ENCODE measurements at places on chromosomes 12 and 14.

- no peak for DNase-seq
Observed at GRCh38 chr12:115871714-115872113, 405.8 kb downstream of the MED13L start.

- no peak for DNase-seq
Observed at GRCh38 chr12:115199831-115200230, 515.9 kb upstream of the TBX3 start.

- DNase-seq: peak; percentile 65
Observed at GRCh38 chr14:22872033-22872832, 693 bp downstream of the LRP10 start.

DNA sequence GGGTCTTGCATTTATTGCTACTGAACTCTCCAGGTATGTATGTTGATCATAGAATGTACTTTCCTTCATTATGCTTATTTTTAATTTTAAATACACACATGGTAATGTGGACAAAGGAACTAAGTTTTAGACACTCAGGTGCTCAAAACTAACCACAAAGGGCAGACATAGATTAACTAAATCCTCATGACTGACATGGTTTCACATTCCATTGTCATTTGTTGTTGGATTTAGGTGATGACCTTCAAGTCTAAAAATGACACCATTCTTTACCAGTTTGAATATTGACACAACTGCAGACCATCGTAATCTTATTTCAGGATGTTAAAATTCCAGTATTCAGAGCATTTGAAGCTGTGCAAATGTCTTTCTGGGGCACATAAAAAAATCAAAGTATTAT is 128.4 kb downstream of the BBS10 start:
- DNase-seq: no peak

DNA sequence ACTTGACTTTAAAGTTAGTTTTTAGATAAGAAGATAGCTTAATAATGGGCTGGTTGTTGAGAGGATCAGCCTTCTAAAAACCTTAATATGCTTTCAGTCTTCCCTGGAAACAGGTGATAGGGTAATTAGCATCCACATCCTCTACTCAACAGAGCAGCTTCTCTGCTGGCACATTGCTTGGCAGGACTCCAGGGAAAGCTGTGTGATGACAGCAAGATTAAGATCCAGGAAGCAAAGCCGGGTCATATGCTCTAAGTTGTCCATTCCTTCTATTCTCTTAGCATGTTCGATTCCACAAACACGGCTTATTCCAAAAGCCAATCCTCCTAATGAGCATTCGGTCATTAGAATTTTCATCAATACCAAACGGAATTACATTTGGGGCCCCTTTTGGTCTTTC is 87.0 kb downstream of the HMGA2 start:
- DNase-seq: no peak

GRCh38 chr14:57785058-57785457 is 80.8 kb downstream of the SLC35F4 start:
- no peak for DNase-seq

DNA sequence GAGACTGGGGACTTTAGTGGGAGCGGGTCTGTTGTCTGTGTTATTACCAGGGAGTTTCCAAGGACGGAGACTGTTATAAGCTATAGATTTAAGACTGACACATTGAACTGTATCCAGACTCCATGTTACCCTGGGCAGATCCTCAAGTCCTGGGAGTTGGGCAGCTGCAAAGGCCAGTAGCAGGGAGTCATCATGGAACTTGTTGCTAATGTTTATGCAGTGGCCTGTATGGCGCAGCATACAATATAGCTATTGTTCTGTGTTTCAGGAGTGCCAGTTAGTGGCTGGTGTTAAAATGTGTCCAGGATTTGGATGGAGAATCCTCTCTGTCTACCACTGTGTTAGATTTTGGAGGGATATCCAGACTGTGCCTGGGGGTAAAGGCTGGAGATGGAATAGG is 31.7 kb downstream of the SMOC1 start:
- DNase-seq: no peak

DNA sequence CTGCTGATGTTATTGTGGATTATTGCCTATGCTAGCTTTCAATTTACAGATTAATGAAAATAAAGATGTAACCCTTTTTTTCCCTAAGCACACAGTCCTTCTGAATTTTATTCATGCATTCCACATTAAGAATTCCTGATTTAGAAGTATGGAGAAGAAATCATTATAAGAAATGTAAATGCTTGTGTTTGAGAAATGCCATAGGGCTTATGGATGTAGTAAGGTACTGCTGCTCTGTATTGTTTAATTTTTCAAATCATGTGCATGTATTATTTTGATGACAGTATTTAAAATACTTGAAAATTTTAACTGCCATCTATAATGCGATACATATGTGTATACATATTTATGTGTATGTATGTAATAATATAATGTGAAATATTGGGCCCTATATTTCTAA is 167.1 kb upstream of the SOX5 start:
- DNase-seq: no peak

DNA sequence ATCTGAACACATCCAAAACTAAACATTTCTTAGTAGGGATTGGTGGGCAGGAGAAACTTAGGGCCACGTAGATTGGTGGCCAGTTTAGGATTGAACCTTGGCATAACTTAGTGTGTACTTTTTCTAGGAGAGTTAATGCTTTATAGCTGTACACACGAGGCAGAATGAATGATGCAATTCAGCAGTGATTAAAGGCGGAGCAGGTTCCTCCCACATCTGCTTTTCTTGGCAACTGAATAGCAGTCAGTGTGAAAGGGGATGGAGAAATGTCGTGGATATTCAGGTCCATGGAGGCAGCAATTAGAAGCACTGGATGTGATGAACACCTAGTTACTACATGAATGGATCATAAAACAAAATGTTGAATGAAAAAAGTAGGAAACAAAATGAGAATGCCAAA is 493.8 kb downstream of the FUT8 start:
- no peak for DNase-seq

DNA sequence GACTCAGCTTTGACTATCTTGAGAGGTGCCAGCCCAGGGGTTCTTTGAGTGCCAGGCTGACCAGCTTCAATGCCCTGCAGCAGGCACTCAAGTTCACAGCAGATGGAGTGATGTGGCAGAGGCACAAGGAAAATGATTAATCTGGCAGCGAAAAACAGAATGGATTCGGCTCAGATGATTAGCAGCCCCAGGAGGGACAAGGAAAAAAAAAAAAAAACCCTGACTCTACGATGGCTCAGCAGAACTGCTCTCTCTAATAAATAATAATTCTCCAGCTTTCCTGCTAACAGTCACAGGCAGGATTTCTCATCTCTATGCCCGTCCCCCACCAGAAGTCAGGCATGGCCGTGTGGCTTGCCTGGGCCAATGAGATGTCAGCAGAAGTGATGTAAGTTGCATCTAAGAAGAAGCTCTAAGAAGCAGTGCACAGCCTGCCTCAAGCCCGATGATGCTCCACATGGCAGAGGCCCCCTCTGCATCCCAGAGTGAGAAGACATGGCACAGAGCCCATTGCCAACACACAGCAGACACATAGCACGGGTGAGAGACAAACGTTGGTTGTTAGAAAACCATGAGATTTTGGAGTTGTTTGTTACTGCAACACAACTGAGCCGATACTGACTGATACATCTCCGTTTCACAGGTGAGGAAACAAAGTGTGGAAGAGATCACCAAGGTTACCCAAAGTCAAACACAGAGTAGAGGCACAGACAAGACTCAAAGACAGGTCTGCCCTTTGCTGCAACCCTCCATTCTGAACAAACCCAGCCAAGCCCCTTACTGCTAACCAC is 111.0 kb downstream of the SCARB1 start:
- no peak for DNase-seq

- DNase-seq: no peak
Observed at GRCh38 chr12:93085383-93086287, 156.5 kb upstream of the EEA1 start.

- DNase-seq: no peak
Observed at GRCh38 chr14:100441271-100441947, 118.3 kb downstream of the SLC25A47 start.

DNA sequence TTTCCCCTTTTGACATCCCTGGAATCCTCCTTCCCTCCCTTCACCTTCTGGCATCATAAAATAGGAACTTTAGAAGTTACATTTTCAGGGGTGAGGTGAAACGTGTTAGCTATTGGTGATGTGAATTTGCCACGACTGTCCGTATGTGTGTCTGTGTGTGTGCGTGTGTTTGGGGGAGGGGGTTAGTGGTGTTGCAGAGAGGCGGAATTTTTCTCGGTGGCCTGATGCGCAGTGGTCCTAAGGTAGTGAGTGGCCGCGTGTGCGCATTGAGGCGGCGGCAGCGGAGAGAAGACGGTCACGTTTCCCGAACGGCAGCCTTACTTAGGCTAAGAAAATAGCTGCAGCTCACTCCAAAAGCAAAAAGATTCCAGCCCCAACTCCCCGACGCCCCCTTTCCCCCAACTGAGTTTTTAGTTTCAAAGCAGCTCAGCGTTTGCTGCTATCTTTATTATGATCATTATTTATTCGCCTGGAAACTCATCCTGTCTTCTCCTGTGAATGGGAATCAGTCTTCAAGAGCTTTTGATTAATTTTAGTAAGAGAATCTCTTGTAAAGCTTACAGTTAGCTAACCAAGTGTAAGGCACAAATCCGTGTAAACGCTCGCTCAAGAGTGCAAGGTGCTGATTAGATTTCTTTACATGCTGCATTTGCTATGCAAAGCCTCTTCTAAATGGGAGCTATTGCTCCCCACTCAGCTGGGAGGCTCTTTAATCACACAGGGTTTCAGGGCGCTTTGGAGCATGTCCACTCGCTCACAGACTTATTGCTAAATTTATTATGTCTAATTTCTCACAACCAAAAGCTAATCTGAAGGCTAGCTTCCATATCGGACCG is 4.7 kb downstream of the FLRT2 start:
- DNase-seq: no peak

GRCh38 chr14:73887318-73887616 is 608 bp downstream of the ZNF410 start:
- peak; percentile 30 for DNase-seq

- no peak for DNase-seq
Observed at GRCh38 chr14:63470962-63471793, 72.0 kb downstream of the PPP2R5E start.

- no peak for DNase-seq
Observed at GRCh38 chr12:93234641-93235040, 143.1 kb upstream of the NUDT4 start.

DNA sequence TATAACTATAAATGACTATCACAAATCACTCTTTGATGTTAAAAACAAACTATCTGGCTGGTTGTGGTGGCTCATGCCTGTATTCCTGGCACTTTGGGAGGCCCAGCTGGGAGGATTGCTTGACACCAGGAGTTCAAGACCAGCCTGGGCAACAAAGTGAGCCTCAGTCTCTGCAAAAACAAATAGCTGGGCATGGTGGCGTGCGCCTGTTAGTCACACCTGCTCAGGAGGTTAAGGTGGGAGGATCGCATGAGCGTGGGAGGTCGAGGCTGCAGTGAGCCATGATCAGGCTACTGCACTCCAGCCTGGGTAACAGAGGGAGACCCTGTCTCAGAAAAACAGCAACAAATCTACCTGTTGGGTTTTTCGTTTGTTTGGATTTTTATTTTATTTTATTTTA is 5.4 kb downstream of the TXNRD1 start:
- no peak for DNase-seq

GRCh38 chr14:93706360-93706955 is 81.8 kb downstream of the PRIMA1 start:
- DNase-seq: no peak

DNA sequence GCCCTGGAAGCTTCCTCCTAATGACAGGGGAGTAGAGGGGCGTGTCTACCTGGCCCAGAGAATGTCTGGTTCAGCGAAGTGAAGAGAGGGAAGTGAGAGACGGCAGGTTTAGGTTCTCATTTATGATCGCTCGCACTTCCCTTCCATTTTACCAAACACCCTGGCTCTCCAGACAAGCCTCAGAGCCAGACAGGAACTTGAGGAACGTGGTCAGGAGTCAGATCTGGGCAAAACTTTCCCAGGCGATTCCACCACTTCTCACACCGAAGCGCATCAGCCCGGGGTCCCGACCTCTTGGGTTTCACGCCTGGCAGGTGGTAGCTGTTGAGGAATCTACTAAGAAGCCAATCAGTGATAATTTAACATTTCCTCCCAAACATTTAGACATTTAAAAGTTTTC is 21.3 kb downstream of the ACTN1 start:
- DNase-seq: no peak

DNA sequence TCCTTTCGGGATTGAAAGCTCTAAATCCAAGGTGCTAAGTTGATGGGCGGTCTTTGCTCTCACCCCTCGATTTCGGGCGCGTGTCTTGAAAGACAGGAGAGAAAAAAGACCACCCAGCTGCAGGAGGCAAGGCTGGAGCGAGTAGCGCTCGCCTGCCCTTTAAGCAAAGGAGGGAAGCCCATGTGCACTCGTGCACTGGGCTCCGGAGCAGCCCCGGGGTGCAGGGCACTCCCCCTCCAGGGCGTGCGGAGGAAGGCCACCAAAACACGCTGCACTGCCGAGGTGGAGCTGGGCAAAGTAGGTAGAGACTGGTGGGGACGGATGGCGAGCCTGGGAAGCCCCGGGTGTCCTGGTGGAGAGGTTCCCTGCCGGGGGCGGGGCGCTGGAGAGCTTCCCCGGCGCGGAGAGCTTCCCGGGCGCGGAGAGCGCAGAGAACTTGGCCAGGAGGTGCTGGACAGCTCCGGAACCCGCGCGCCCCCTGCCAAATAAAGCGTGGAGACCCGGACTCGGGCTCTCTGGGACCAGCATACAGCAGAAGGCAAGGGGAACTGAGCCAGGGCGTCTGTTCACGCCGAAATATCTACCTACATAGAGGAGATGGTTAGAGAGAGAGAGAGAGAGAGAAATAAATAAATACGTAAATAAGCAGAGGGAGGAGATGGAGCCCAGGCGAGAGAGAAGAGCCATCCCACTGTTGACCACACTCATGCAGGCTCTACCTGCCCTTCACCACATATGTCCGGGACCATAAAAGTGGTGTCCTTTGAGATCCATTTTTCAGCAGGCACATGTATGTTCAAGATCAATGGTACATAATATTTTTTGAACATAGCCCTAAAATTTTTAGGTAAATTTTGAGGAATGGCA is 662 bp upstream of the NELL2 start:
- DNase-seq: peak; percentile 16

GRCh38 chr14:78823035-78823434 is 652.9 kb downstream of the NRXN3 start:
- DNase-seq: no peak

DNA sequence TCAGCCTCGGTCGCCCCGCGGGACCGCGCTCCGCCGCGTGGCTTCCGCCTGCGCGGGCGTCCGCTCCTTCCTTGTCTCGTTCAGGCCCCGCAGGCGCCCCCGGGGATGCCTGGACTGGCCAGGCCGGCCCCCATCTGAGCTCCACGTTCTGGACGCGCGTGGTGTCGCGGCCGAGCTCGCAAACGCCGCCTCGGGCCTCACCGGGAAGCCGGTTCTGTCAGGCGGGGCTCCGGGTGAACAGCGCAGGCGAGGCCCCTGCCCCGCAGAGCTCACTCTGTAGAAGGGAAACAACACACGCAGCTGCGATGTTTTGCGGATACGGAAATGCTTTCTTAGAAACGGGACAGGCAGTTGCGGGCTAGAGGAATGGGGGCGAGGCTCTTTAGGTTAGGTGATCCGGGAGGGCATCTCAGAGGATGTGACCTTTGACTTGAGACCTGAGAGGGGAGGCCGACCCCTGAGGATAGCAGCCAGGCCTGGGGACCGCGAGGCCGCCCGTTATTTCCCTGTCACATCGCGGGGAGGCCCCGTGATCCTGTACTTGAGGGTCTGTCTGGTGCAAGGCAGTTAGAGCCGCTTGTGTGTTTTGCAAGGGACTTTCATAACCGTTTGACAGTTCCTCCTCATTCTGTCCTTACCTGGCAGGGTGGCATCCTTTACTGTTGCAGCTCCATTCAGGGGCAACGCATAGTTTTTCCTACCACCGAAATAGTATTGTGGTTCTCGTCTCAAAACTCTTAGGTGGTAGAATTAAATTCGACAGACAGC is 584 bp downstream of the VRK1 start:
- DNase-seq: no peak

Data from stimulated activated naive CD4-positive, alpha-beta T cell (primary cell).